ENCODE measurements at places on chromosomes 4 and X.

DNA sequence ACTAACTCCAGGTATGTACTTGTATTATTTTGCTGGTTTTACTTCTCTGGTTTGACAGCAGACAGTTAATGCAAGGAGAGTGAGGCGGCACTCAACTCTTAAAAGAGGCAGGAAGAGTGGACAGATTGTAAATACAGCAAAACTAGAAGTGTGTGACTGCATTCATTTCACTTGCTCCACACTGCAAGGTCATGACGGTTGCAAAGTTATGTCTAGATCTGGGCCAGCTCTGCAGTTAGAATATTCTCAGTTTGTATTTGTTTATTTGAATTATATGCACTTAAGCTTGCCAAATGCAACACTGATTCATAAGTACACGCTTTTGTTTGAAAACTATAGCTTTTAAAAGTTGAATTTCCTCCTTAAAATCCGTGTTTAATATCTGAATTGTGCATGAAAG lies 148.9 kb downstream of the STIM2 start:
- no peak for DNase-seq

GRCh38 chr4:46931981-46932380 lies 22.9 kb upstream of the COX7B2 start:
- DNase-seq, result peak; percentile 18

DNA sequence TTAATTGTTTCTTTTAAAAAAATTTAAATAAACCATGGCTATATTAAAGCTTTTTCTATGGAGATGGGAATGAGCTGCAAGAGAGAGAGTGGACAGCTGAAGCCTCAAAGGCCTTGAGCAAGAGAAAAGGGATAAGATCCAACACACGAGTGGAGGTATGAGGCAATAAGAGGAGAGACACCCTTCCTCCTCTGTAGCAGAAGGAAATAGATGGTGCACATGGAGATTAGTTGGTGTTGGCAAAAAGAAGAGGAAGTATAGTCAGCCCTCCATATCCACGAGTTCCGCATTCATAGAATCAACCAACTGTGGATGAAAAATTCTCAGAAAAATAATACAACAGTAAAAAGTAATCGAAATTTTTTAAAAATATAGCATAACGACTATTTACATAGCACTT lies 3.2 kb downstream of the CXorf38 start:
- peak; percentile 26 for DNase-seq

DNA sequence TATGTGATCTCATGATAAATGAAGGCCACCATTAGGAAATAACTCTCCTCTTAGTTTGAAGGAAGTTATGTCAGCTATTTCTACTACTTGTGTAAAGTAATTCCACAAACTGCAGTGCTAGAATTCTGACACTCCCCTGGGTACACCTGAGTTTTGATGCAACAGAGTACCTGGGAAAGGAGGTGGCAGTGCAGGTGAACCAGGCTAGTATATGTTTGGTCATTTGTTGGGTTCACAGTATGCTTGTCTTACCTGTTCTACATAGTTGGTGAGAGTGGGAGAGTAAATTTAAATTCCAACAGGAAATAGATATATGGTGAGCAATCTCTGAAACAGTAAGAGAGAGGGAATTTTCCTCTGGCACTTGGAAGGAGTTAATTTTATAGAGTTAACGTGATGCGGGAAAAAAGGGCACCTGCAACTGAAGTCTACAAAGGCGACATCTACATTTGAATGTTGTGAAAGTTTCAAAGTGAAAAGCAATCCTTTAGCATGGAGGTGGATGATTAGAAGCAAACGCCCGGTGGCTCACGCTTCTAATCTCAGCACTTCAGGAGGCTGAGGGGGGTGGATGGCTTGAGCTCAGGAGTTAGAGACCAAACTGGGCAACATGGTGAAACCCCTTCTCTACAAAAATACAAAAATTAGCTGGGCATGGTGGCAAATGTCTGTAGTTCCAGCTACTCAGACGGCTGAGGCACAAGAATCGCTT lies 8.3 kb upstream of the SLC10A6 start:
- DNase-seq, result peak; percentile 35

- DNase-seq, result no peak
Observed at GRCh38 chr4:40399578-40399977, 64.4 kb downstream of the CHRNA9 start.

- DNase-seq, result no peak
Observed at GRCh38 chr4:38785901-38786402, 3.2 kb upstream of the TLR10 start.

DNA sequence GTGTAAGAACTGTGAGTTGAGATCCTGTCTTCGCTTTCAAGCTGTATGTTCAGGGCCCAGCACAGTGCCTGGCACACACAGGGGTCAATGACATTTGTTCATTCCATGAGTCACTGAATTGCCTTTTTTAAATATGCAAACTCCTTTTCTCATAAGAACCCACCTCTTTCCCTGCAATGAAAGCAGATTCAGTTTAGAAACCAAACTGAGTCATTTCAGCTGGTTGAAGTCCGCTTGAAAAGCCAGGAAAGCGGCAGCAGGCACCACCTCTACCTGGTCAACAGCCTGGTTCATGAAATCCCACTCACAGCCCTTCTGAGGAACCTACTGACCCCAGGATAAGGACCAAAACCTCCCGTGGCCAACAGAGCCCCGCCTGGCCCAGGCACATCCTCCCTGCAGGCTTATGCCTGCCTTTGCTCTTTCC lies 4.5 kb upstream of the C1QTNF7 start:
- DNase-seq, result peak; percentile 13

- no peak for DNase-seq
Observed at GRCh38 chrX:22481436-22481835, 208.7 kb downstream of the CBLL2 start.

DNA sequence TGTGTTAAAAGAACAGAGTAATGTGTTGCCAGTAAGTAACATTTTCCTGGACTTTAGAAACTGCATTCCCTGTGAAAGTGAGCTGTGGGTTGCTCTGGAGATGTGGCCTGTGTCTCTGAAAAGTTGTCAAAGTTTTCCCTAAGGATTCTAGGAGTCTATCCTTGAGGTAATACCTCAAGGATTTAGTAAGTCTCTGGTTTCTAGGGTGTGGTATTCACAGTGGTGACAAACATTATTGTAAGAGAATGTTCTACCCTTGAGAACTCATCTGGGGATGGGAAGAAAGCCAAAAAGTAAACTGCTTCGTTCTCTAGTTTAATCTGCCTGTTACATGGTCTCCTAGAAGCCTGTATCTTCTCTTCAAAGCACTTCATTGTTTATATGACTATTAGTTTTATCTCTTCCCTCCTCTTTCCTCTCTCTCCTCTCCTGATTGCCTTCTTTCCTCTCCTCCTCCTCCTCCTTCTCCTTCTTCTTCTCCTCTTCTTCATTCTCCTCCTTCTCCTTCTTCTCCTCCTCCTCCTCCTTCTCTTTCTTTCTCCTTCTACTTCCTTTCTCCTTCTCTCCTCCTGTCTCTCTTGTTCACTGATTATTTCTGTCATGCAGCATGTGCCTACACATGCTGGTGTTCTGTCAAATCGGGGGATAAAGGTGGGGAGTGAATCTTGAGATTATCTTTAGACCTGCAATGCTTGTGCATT lies 321.3 kb downstream of the PTTG2 start:
- DNase-seq, result peak; percentile 74

DNA sequence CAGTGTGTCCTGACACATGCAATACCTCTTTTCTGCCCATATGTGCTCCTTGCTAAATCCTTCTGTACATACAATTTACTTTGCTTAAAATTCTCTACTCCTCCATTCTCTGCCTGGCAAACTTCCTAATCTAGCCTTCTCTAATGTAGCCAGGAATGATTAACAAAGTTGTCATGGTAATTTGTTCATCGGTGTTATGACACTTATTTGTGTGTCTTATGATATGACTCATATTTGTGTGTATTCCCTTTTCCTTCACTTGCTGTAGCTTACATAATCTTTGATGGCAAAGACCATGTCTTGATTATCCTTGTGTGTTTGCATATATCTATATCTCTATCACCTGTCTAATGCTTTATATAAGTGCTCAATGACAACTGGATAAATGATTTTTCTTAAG lies 133.3 kb downstream of the COL25A1 start:
- peak; percentile 9 for DNase-seq

GRCh38 chr4:104421566-104421965 lies 73.1 kb downstream of the CXXC4 start:
- no peak for DNase-seq

DNA sequence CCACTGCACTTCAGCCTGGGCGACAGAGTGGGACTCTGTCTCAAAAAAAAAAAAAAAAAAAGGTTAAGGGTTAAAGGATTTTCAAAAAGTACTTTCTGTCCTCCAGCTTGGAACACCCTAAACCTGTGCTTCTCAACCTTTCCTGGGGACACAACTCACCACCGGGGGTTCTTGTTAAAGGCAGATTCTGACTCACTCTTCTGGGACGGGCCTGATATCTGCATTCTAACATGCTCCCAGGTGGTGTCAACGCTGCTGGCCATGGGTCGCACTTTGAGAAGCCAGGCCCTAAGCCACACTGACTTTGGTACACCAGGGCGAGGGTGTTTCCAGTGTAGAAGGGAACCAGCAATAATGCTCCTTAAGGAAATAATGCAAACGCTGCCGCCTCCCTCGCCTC lies 46.1 kb downstream of the AFAP1 start:
- DNase-seq, result no peak

- no peak for DNase-seq
Observed at GRCh38 chr4:139245590-139245989, 34.4 kb downstream of the MGARP start.

- DNase-seq, result no peak
Observed at GRCh38 chrX:133415276-133416105, at the start of gene GPC4. Gene GPC4, minus strand, starts transcription at chrX:133415489. Its CDS starts 524 bp downstream, at chrX:133414965.

GRCh38 chrX:102892103-102892502 lies 45.0 kb upstream of the RAB40AL start:
- no peak for DNase-seq

DNA sequence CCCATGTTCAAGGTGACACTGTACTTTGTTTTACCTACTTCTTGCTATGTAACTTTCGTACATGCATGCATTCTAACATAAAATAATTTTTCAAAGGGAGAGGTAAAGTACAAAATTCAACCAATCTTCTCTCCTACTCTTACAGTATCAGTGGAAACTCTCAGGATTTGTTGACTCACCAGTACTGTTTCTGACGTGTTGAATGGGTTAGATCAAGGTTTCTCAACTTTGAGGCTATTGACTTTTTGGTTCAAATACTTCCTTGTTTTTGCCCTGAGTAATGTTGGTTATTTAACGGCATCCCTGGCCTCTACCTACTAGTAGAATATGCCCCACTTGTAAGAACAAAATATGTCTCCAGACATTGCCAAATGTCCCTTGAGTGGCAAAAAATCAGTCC lies 94.6 kb upstream of the SMAD1 start:
- no peak for DNase-seq

GRCh38 chrX:29478336-29479069 lies 736.9 kb upstream of the MAGEB2 start:
- peak; percentile 6 for DNase-seq
